ENCODE measurements at places on chromosomes 7 and 10. TPM values are rescaled to one million over a fixed set of nuclear protein-coding genes. Genes with fewer than 3 reads are reported as not detected.

GRCh38 chr10:11573497-11573896 is 38.0 kb downstream of the USP6NL start:
- no peak for DNase-seq

DNA sequence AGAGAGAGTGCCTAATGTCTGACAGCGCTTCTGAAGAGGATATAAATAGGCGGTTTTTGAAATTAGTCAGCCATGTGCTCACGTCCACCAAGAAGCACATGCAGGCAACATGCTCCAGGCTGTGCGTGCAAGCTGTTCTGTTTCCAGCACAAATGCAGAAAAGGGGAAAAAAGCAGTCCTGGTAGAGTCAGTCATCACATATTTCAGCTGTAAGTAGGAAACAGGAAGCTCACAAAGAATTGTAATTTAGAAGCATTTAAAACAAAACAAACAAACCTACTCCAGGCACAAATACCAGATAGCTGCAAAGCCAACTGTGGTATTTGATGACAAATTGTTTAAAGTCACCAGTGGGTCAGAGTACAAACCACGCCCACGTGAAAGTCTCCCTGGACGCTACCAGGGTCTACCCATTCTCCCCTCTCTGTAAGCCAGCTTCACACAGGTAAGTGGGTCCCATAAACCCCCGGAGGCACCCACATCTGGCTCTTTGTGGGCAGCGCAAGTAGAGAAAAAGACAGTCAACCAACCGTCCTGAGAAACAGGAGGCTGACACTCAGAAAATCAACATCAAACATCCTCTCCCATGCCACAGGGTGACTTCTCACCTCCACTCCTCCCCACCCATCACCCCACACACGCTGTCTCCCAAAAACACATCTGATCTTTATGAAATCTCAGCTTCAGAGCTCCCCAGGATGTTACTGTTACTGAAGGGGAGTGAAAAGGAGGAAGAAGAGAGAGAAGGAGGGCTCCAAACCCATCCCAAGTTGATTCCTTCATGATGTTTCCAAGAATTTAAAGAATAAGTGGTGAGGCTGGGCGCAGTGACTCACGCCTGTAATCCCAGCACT is 186.4 kb downstream of the FAM107B start:
- no peak for DNase-seq

DNA sequence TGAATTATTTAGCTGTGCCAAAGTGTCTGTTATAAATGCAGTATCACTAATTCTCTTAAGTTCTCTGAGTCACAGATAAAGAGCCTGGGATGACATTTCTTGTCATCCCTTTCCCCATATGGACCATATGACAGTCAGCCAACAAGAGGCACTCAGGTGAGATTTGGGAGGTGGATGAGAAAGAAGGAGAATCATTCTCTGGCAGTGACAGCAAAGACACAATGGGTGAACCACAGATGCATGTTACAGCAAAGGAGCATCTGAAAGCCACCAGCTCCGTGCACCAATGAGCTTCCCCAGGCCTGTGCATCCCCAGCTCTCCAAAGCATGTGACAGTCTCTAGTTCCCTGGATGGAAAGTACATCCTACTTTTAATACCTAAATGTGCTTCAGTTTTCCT is 10.8 kb downstream of the GIMAP6 start:
- no peak for DNase-seq

GRCh38 chr7:85851571-85852193 is 664.8 kb upstream of the SEMA3D start:
- DNase-seq, result peak; percentile 13

DNA sequence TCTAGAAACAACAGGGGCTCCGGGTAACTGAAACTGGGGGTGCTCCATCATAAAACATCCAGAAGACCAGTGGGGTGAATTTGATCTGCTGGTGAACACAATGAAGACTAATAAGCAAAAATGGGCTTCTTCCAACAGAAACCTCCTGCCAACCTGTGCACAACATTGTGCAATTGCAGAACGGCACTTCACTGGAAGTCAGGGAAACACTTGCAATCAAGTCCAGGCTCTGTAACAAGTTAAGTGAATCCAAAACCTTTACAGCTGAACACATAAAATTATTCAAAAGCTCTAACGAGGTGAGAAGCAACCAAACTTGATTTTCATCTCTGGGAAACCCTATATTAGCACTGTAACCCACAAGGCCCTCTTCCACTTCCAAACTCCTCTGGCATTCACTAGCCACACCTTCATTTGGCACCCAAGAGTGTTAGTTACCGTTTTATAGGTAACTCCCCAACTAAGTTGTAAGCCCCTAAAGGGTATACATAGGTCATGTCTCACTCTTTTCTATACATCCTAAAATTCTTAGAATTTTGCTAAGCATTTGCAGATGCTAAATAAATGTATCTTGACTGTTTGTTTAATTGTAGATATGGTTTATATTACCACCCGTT is 22.0 kb downstream of the IMMP2L start:
- no peak for DNase-seq

- DNase-seq, result peak; percentile 58
Observed at GRCh38 chr10:102643336-102644065, 778 bp upstream of the TRIM8 start.

DNA sequence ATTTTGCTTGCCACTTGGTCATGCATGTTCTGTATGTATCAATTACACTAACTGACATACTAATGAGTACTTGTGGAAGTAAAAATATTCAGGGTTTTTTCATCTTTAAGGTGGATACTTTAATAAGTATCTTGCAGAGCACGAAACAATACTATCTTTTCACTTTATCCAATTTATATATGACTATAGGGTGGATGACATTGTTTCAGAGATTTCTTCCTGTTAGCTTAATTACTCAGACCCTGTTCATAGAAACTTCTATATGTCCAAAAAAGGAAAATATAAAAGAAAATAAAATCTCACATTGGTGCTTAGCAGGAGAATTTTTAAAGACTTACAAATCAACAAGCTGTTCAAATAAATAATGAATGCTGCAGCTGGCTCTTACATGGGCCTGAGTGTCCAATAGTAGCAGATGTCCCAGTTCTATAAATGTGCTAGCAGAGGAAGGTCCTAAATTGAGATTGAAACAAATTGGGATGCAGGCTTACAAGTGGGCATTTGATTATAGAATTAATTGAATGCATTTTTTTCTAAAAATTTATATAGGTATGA is 91.5 kb upstream of the THSD7A start:
- no peak for DNase-seq

DNA sequence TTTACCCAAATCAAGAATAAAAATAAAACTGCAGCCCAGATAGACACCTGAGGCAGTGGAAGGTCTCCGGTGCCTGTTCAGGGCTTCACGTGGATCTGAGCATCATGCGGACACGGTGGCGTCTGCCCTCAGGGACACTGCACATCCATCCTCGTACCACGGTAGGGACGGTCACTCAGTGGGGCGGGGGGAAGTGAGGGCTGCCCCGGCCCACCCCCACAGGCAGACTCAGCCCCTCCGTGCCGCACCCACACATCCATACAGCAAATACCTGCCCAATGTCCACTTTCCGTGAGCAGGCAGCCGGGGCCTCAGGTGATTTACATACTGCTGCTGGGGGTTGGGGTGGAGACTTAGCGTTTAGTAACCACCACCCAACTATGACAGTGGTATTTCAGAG is 207.8 kb downstream of the DIP2C start:
- DNase-seq, result no peak

- DNase-seq, result peak; percentile 99
Observed at GRCh38 chr7:16668049-16668858, 22.3 kb downstream of the BZW2 start.

DNA sequence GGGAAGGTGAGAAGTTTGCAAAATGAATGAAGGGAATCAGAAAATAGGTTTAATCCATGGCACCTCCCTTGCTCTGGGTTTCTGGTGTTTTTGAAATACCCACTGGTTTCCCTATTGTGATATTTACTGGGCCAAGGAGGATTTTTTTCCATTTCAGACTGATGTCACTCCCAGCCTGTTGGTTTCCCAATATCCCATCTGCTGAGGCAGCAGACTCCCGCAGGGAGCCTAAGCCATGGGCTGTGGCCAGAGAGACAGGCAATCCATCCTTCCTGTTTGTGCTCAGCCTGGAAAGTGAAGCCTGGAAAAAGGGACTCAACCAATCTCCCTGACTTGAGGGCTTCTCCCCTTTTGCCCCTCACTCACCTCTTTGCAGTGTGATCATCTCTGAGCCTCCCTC is 22.8 kb downstream of the FAM107B start:
- no peak for DNase-seq

GRCh38 chr7:38217672-38218071 is 39.6 kb downstream of the STARD3NL start:
- peak; percentile 9 for DNase-seq

DNA sequence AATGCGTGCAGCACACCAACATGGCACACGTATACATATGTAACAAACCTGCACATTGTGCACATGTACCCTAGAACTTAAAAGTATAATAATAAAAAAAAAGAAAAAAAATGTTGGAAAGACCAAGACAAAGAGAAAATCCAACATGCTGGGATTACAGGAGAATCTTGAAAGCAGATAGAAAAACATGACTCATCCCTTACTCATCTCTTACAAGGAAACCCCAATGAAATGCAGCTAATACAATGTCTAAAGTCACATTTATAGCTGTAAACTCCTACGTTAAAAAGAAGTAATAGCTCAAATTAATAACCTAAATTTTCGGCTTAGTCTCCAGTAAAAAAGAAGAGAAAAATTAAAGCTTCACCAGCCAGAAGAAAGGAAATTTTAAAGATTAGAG is 47.5 kb upstream of the DGKB start:
- no peak for DNase-seq

GRCh38 chr7:100091411-100092181 is 2.8 kb downstream of the COPS6 start:
- DNase-seq, result peak; percentile 25

GRCh38 chr7:99898836-99899235 is 20.5 kb downstream of the TRIM4 start:
- DNase-seq, result no peak

DNA sequence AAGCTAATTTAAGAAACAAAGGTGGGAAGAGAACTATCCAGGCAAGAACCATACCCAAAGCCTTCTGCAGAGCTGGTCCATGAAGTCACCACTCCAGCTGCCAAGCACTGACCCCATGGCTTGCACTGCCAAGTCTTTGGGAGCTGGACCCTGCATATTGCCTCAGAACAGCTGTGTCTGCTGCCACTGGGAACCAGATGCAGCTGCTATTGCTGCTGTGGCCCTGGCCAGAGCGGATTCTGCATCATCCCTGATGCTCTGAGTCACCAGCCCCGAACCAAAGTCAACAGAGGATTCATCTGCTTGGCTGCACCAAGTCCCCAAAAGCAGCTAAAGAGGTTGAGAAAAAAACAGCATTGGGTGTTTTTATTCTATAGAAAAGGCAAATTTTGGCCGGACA is 39.2 kb upstream of the GSAP start:
- DNase-seq, result peak; percentile 65

DNA sequence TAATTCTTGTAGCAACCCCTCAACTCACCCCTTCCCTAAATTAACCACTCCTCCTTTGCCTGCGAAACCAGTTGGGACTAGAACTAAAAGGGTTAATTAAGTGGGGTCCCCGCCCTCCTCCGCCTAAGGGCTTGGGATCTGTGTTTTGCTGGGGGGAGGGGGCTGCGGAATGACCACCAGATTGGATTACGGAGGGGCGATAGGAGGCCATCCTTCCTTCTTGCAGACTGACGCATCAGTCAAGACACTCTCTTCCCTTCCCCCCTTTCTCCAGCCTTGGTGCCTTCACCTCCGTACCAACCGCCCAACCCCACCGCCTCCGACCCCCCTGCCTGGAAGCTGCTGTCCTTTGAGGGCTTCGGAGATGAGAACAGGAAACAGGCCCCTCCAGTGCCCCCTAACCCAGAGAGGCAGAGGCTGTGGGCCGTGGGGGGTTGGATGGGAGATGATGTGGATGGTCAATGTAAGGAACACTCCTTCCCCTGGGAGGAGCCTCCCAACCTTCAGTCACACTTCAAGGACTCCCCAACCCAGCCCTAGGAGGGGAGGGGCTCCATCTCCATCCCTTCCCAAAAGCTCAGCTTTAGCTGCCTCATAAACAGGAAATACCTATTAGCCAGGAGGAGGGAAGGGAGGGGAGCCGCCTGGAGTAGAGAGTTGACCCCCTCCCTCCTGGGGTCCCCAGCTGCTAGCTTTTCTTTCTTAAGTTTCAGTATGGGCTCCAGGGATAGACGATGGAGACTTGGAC is 997 bp upstream of the LDB1 start:
- no peak for DNase-seq

DNA sequence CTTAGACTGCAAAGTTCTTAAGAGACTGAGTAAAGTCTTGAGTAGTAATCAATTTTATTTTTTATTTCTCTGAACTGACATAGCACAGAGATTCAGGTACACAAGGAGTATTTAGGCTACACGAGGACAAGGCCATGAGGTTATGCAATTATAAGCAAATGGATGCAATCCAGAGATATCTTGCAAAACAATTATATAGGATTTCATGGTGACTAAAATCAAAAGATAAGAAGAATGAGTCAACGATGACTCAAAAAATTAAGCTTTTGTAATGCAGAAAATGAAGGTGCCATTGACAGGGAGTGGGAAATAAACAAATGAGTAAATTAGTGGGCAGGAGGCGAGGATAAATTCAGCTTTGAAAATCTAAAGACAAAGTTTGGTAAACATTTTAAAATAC is 66.7 kb upstream of the MYO3A start:
- DNase-seq, result no peak

- no peak for DNase-seq
Observed at GRCh38 chr10:113053091-113053490, 103.0 kb downstream of the TCF7L2 start.

GRCh38 chr7:117675497-117676435 is 195.9 kb downstream of the CFTR start:
- DNase-seq, result no peak

DNA sequence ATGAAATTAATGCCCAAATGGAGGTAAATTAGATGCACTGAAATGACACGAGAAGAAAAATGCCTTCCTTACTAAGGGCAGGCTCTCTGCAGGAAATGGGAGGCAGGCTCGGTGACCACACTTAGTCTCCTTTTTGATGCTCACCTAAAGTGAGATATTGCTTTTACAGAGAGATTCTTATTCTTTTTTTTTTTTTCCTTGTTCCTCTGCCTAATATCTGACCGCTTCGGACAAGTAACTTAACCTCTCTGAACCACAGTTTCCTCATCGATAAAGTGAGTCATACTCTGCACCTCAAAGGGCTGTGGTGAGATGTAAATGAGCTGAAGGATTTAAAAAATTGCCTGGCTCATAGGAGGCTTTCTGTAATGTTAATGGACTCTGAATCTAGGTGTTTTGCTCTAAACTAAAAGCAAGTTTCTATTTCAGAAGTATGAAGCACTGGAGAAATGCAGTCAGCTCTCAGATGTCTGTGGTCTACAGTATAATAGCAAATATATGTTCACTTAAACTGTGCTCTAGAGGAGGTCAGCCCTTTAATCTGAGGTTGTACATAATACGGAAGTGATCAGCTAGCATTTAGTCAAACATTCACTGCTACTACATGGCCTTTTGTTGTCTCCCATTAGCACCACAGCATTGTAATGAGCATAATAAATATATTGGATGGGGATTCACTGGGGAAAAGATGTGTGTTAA is 23.2 kb downstream of the NKX2-3 start:
- DNase-seq, result peak; percentile 32

Gene CXCL12
- polyA plus RNA-seq, result not detected

Gene FAM237B
- polyA plus RNA-seq, result not detected

Gene VSTM4
- not detected for polyA plus RNA-seq

Gene NRP1
- 81.4 TPM for polyA plus RNA-seq

Gene HMX3
- not detected for polyA plus RNA-seq

Gene NME8
- polyA plus RNA-seq, result not detected

Gene RRP12
- 16.3 TPM for polyA plus RNA-seq
